ENCODE measurements at places on chromosomes 5 and 9. TPM values are rescaled to one million over a fixed set of nuclear protein-coding genes. Genes with fewer than 3 reads are reported as not detected.
A peak's percentile ranks its signal among the peaks of the same experiment; 100 is the strongest.

- no peak for DNase-seq
Measured at GRCh38 chr9:94526271-94526670, 28.6 kb upstream of the PCAT7 start.

- DNase-seq: peak; percentile 45
Measured at GRCh38 chr5:7850395-7851239, at the start of gene CFAP90. Gene CFAP90 (minus strand): TSS chr5:7851133. CDS start chr5:7851021, 112 bp downstream.

- no peak for DNase-seq
Measured at GRCh38 chr5:118095115-118095514, 893.2 kb downstream of the DTWD2 start.

- DNase-seq: no peak
Measured at GRCh38 chr9:36169708-36170107, 520 bp downstream of the CCIN start.

GRCh38 chr9:19694601-19695000 lies 94.2 kb downstream of the SLC24A2 start:
- no peak for DNase-seq

DNA sequence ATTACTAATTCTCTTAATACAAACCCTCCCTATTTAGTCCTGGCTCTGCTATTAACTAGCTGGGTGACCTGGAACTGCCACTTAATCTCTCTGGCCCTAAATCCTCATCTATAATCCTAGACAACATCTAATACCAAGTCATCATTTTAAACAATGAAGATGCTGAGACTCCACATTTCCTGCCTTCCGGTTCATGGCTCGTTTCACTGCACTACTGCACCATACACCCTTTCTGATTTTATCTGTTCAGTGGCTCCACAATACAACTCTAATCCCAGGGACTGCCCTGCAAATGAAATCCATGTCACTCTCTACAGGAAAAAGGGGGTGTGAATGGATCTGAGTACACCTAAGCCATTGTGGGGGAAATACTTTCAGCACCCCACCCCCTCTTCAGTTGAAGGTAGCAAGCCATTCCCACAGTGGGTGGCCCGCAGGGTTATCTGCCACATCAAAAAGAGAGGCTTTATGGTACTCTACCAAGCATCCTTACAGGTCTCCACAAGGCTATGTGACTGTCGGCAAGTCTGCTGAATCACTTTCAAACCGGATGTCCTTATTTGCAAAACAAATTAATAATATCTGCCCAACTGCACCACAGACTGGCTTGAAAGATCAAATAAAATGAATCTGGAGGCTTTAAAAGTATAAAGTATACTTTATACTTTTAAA lies 89.5 kb downstream of the EPB41L4A start:
- DNase-seq: no peak

DNA sequence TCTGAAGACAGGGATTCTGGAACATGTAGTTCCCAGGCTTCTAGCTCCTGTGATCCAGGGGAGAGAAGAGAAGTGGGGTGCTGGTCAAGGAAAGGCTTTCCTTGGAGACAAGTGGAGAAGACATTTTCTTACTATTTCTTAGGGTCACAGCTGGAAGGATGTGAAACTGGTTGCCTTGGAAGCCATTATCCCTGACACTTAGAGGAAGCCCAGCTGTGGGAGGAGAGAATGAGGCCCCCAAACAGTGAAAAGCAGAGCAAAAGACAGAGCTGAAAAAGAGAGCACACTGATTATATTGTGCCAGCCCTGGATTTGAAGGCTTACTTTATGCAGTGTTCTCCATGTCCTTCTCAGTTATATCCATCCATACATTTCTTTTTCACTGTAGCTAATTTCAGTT lies 17.5 kb upstream of the SHB start:
- no peak for DNase-seq

DNA sequence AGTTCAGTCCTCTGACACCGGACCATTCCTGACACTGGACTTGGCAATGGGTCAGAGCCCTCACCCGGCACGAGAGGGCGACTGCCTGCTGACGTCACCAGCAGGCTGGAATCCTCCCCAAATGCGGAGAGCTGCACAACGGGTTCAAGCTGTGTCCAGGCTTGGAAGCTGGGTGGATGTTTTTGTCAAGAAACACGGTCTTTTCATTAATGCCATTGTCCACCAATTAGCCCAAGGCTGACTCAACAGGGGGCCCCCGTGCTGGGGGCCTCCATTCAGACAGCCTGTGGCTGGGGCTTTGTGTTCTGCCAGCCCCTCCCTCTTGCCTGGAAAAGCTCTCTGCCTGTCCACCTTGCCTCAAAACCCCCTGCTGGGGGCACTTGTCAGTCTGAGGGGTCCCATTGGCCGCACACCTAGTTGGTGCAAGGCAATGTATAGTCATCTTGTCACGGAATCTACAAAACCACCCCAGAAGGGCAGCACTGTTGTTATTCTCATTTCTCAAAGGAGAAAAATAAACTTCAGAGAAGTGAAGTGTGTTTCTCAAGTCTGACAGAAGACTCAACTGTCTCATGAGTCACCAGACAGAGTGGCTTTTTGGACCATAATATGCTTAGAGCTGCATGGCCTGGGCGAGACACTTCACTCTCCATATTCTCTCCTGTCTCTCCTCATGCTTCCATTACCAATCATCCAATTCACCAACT lies 24.6 kb downstream of the NDUFA8 start:
- no peak for DNase-seq

The FBP1 gene
- polyA plus RNA-seq: 0.45 TPM

The CSF2 gene
- not detected for polyA plus RNA-seq

All from hindlimb muscle (tissue), 1 donor.